Activated CD8-positive, alpha-beta memory T cell treated with anti-CD3 and anti-CD28 coated beads, Interleukin-2, amount 50 U/mL, for 4 hours (primary cell): ENCODE measurements at places on chromosomes 7 and 10.

- no peak for DNase-seq
Observed at GRCh38 chr10:46308666-46309450, 22.1 kb downstream of the ANTXRL start.

- DNase-seq = no peak
Observed at GRCh38 chr10:75469006-75469616, 37.7 kb downstream of the LRMDA start.

GRCh38 chr7:157523766-157524421 lies 187.1 kb downstream of the DNAJB6 start:
- peak; percentile 8 for DNase-seq

- no peak for DNase-seq
Observed at GRCh38 chr10:132960071-132960472, 17.7 kb upstream of the CFAP46 start.

GRCh38 chr7:104074529-104074928 lies 85.1 kb upstream of the RELN start:
- DNase-seq = no peak

- no peak for DNase-seq
Observed at GRCh38 chr7:157840914-157841772, 504.3 kb downstream of the DNAJB6 start.

- DNase-seq = no peak
Observed at GRCh38 chr10:130767116-130767730, 544.3 kb downstream of the TCERG1L start.

DNA sequence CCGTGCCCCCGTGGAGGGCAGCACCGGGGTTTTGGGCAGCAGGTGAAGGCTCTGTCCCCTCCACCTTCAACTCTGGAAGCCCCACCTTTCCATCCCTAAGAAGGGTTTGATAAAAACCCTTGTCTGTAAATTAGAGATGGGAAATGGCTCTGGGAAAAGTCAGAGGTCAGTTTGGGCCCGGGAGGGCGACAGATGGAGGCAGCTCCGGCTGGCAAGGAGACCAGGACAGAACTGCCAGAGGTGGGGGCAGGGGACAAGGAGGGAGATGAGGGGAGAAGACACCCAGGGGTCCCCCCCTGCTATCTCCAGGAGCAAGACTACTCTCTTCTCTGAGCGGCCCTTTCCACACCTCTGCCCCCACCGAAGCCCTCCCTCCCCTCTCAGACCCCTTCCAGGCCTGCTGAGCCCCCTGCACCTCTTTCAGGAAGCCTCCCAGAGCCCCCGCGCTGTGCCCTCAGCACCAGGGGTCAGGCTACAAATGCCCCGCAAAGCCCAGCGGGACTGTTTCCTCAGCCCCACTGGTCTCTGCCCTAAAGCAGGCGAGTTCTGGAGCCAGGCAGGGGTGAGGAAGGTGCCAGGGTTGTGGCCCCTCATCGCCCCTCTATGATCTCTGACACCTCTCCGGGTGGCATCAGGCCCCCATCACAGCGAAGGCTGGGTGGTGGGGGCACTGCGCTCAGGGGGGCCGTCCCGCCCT lies 980 bp upstream of the SH2B2 start:
- DNase-seq = no peak

DNA sequence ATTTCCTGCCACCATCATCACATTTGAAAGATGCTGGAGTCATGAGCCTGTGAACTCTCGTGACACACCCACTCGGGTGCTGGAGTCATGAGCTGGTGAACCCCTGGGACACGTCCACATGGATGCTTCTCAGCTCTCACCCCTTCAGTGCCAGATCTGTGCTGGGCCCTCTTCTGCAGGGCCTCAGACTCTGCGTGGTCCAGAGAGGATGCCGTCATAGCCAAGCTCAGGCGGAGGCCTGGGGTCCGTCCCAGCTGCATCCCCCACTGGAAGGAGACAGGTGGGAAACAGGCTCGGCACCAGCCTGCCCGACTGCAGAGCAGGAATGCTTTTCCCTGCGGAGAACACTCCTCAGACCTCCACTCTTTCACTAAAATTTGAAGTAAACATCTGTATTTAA lies 156.5 kb upstream of the PPP2R2D start:
- DNase-seq = no peak

DNA sequence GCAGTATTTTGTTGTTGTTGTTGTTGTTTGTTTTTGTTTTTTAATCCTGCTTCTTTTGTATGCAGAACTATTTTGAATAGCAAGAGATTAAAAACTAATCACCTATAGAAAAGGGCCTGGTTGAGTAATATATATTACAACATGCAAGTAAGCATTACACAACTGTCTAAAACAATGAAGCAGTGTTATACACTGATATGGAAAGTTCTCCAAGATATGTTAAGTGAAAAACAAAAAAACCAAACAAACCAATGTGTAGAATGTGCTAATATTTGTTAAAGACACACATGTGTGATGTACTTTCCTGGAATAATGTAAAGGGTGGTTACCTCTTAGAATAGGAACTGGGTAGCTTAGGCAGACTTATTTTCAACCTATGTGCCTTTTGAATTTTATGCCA lies 117.4 kb downstream of the ZNF365 start:
- no peak for DNase-seq

DNA sequence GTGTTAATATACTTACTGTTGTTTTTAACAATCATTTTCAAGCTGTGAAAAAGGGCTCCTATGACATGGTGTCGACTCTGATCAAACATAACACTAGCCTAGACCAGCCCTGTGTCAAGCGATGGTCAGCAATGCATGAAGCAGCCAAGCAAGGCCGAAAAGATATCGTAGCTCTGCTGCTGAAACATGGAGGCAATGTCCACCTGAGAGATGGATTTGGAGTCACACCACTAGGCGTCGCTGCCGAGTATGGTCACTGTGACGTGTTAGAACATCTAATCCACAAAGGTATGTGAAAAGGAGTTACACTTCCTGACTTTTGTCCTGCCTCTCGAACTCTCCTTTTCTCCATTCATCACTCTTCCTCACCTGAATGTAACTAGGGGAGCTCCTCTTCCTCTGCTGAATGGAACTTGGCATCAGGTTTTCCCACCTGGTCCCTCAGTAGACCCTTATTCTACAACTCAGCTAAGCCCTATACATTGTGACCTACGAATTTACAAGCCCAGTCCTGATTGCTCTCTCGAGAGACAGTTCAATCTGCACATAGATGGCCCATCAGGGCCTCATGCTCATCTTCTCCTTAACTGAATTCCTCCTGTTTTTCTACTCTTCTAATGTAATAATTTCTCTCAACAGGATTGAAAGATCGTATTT lies 23.0 kb downstream of the ASB15 start:
- DNase-seq = peak; percentile 64

DNA sequence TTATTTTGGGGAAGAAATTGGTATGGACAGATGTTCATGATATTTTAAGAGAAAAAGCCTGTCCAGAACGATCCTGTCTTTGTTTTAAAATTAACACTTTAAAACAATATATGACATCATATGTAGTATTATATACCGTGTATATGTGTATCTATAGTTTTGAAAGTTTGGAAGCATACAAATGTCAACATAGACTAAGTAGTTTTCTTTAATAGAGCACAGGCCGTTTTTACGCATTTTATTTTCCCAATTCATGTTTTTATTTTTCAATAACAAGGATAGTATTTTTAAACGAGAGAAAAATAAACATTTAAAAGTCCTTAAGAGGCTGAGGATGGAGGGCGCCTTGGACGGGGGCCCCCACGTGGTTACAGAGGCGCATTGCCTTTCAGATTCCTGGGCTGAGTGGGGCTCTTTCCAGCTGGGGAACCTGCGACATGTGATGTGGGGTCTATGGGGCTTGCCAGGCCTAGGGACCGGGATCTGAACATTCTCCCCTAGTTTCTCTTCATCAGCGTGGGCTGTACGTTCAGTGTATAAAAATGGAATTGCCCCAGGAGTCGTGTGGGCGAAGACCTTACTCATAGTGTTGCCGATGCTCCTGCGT lies 127.8 kb upstream of the ZNF746 start:
- DNase-seq = peak; percentile 54

- no peak for DNase-seq
Observed at GRCh38 chr7:33667196-33667595, 238.1 kb upstream of the BMPER start.

DNA sequence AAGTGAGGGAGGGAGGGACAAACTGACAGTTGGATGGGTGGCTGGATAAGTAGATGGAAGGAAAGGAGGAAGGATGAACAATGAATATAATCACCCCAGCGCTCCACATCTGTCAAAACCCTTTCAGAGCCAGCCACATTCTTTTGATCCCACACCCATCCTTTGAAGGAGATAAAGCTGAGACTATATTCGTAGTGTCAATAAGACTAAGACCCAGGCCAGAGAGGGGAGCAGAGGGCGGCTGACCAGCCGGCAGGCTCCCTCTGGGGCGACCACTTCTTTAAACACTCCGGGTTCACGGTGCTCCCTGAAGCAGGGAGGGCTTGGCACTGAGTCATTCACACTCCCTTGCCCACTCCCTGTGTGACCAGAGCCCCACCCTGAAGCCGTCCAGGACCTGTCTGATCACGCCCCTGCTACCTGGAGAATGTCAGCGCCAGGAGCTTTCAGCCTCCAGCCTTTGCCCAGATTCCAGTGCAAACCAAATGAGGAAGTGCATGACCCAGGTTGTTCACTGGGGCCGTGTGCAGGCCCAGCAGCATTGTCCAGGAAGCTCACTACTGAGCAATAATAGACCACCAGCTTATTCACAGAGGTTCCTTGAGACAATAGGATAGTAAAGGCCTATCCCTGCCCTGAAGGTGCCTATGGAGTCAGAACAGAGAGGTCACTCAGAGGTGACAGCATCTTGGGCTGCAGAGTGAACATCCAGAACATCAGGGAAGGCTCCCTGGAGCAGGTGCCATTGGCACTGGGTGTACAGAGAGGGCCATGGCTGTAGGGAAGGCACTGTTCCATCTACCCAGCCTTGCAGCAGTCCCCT lies 34.4 kb downstream of the UNC5B start:
- DNase-seq = no peak

GRCh38 chr10:91681361-91682276 lies 48.7 kb upstream of the PPP1R3C start:
- no peak for DNase-seq

DNA sequence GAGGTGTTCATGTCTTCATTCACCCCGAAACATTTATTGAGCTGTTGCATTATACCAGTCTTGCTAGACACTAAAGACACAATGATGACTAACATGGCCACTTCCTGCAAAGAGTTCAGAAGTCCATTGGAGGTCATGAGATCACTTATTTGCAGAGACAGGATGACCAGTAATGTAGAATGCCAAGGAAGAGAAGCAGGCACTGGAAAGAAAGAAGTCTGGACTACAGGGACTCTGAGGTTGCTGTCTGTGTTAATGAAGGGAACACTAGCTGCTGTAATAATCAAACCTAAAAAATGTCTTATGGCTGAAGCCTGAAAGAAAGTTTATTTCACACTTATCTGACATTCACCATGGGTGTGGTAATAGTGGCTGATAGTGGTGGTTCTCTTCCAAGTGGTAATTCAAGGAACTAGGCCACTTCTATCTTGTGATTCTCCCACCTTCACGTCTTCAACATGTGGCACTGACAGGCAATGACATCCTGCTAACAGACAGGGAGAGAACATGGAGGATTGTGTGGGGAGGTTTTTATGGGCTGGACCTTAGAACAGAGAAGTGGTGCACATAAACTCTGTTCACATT lies 89.2 kb upstream of the MKLN1 start:
- no peak for DNase-seq

DNA sequence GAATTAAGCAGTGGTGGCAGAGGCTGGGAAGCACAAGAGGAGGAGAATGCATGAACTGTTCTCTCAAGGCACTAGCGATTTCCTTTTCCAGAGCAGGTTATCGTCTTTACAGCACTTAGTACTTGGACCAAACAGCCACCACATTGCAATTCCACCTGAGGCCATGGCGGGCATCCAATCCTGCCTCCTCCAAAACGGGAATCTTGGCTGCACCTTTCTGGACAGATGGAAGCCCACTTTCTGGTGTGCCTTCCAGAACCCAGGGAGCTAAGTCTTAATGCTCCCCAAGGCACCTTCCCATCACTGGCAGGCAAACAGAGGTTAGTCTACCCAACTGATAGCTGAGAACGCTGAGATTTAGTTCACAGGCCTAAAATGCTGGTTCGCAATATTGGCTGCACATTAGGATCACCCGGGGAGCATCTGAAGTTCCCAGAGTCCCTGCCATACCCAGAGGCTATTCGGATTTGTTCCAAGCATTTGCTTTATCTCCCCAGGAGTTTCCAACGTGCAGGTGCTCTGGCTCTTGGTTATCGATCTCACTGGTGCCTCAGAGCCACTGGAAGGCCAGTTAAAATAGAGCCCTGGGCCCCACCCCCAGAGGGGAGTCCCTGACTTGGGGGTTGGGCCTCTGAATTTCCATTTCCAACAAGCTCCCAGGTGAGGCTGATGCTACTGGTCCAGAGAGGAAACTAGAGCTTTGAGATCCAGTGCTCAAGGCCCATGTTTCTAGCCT lies 62.2 kb downstream of the KCNMA1 start:
- no peak for DNase-seq

DNA sequence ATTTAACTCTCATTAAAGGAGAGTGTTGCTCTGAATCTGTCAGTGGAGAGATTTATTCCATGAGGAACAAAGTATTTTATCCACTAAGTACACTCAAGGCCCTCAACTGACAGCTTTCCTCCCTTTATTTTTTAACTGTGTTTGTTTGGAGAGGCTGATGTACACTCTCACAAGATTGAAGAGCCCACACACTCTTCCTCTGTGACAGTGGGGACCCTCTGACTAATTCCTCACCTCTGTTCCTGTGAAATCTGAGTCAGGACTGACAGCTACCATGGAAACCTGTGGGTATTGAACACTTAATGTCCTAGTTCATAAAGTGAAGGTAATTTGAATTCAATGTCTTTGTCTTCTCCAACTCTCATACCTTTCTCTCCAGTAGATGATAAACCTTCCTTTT lies 189.8 kb upstream of the PITRM1 start:
- no peak for DNase-seq

GRCh38 chr10:51288511-51288910 lies 214.2 kb downstream of the PRKG1 start:
- no peak for DNase-seq

DNA sequence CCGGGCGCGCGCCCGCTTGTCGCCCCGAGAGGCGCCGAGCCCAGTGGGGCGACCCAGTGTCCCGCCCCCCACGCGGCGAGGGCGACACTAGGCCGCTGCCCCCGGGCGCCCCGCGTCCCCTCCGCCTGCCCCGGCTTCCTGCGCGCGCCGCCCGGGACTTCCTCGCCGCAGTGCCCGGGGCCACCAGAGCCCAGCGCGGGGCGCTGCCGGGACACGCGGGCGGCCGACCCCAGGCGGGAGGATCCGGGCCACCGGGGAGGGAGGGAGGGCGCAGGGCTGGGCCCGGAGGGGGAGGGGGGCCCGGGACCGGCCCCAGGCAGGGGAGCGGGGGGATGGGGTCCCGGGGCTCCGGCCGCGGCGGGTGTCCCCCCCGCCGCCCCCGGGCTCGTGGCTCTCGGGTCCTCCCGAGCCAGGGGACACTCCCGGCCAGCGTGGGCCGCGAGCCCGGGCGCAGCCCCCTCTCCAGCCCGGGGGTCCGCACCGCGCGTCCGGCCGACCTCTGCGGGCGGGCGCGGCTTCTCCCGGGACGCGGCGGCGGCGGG lies 435 bp upstream of the PWWP2B start:
- DNase-seq = peak; percentile 68
